ENCODE measurements at places on chromosomes 7 and 10.

- DNase-seq = no peak
These were observed 254.9 kb downstream of the KIAA1217 start for GRCh38 chr10:24463611-24464426.

- DNase-seq = no peak
These were observed 289.6 kb downstream of the SFMBT2 start for GRCh38 chr10:7121154-7121797.

- no peak for DNase-seq
These were observed 10.9 kb downstream of the PPA1 start for GRCh38 chr10:70222340-70222794.

DNA sequence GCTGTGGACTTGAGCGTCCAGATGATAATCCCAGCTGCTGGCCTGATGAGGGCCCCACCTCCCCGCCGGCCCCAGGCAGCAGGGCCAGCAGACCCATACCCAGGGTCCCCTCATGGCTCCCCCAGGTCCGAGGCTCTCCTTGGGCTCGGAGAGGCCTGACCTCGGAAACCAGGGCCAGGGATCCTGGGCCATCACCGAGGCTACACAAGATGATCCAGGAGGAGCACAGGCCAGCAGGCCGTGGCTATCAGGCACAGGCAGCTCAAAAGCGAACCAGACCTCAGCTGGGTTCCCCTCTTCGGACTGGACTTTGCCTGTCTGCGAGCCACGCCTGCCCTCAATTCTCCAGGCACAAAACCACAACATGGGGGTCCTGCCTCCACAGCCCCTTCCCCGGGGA, 17.4 kb downstream of the PDGFA start:
- DNase-seq = no peak

DNA sequence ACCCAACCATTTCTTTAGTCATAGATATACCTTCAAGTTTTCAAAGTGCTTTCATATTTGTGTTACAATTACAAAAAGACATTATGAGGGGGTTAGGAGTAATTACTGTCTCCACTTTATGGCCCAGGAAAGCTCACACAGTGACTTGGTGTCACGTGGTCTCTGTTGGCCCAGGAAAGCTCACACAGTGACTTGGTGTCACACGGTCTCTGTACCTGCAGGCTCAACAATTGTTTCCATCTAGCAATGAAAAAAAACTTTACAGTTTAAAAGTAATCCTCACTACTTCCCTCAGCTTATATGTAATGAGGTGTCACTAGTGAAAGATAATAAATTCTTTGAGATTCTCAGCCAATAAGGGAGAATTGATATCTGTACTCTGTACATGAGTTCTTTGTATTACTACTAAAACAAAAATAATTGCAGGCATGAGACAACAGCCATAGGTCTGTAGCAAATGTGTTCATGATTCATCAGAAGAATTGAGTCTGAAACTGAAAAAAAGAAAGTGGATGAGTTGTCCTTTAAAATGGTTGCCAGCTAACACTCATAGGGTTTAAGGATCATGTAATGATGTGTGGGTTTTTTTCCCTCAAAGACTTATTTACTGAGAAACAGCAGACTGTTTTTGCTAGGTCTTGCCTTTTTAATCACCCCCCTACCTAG, 10.9 kb downstream of the OGDH start:
- no peak for DNase-seq

DNA sequence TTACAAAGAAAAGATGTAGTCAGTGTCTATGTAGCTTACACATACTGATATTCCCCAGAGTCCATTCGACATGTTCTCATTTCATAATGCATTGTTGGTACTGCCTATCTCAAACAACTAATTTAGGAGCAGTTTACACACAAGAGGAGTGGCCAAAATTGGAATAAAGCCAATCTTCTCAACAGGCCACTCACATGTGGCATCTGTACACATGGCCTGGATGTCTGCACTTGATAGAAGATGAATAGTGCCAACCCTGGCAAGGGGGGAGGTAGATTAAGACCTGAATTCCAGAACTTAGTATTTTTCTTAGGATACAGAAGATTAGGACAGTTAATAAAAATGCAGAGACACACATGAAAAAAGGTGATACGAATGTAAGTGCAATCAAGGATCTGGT, 125.3 kb upstream of the STARD3NL start:
- no peak for DNase-seq

DNA sequence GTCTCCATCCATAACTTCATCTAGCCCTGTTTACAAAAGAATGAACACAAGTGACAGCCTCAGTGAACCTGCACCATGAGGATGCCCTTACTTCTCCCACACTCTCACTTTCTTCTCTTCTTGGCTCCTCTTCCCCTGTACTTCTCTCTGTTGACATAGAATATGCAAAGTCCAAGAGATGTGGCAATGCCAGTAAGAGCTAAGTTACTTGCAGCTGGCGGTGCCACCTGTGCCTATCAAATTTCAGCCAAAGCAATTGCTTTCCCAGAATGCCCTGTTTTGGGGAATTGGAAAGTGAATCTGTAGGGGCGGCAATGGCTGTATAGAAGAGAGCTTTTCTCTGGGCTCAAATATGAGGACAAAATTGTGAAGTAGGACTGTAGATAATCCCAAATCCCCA, 557.8 kb downstream of the AUTS2 start:
- DNase-seq = no peak

DNA sequence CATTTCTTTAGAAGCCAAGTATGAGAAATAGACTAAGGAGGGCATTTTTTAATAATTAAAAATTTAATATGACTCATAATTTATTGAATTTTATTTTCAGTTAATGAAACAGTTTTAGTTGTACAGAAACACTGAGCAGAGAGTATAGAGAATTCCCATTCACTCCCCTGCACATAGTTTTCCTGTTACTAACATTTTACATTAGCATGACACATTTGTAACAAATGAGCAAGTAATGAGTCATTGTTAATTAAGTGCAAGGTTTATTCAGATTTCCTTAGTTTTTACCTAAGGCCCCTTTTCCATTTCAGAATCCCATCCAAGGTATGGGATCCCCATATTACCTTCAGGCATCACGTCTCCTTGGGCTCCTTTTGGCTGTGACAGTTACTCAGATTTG, 271.5 kb upstream of the FZD8 start:
- DNase-seq = no peak

DNA sequence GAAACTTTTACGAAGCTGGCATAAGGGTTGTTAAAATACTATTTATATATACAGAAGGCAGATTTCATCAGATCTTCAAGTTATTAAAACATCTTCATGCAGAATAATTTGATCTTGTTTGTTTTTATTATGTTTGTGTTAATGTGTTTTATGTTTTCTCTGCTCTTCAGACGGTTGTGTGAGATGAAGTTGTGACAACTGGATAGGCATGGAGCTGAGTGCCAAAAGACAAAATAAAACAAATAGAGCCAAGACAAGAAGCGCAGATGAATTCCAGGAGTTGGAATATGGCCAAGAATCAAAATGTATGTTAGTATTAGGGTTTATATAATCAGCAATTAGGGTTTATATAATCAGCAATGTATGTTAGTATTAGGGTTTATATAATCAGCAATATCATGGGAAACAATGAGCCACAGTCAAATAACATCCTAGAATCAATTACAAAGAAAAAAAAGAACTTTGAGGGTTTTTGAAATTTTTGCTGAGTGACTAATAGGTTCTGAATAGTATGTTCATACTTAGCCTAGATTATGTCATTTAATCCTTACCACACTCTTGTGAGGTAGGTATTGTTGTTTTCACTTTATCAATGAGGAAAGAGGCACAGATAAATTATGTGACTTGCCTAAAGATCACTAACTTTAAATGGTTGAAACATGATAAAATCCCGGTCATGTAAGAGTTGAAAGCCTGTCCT, 488.0 kb upstream of the STEAP1 start:
- DNase-seq = no peak

- no peak for DNase-seq
These were observed 94.4 kb upstream of the STEAP4 start for GRCh38 chr7:88401009-88401623.

- no peak for DNase-seq
These were observed 614.2 kb downstream of the KCNMA1 start for GRCh38 chr10:77023396-77023795.

DNA sequence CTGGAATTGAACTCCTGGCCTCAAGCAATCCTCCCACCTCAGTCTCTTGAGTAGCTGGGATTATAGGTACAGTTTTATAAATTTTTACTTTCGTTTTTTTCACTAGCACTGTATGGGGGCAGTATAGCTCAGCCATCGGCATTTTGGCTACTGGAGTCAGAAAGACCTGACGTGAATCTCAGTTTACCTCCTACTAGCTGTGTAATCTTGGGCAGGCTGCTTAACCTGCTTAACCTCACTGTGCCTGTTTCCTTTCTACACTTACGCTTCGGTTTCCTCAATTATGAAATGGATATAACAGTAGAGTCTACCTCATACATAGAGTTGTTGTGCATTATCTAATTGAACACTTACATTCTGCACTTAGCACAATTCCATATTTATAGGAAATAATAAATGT, 16.7 kb downstream of the STN1 start:
- no peak for DNase-seq

GRCh38 chr10:106836933-106837663, 327.4 kb downstream of the SORCS1 start:
- no peak for DNase-seq

Measured in left forelimb (tissue), 1 donor.